Stimulated activated CD4-positive, alpha-beta T cell treated with anti-CD3 and anti-CD28 coated beads, Interleukin-2, amount 100 ng/mL, for 4 hours (primary cell): ENCODE measurements at places on chromosomes 12 and 14.

DNA sequence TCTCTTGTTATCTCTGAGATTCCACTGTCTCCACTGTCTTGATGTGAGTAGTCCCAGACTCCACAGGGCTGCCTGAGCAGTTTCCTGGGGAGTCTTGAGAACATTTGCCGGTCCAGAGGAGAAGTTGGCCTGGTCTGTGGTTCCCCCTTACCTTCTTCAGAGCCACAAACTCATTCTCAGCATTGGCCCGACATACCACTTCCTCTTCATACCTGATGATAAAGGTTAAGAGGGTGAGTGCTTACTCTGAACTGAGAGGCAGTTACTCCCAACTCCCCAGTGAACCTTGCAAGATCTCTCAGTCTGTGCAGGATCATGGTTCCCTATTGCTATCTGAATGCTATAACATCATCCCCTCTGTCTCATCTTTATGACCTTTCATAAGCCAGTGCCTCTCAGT is 2.6 kb downstream of the KRT84 start:
- no peak for DNase-seq

- no peak for DNase-seq
Observed at GRCh38 chr12:91836264-91836663, 309.4 kb downstream of the BTG1 start.

DNA sequence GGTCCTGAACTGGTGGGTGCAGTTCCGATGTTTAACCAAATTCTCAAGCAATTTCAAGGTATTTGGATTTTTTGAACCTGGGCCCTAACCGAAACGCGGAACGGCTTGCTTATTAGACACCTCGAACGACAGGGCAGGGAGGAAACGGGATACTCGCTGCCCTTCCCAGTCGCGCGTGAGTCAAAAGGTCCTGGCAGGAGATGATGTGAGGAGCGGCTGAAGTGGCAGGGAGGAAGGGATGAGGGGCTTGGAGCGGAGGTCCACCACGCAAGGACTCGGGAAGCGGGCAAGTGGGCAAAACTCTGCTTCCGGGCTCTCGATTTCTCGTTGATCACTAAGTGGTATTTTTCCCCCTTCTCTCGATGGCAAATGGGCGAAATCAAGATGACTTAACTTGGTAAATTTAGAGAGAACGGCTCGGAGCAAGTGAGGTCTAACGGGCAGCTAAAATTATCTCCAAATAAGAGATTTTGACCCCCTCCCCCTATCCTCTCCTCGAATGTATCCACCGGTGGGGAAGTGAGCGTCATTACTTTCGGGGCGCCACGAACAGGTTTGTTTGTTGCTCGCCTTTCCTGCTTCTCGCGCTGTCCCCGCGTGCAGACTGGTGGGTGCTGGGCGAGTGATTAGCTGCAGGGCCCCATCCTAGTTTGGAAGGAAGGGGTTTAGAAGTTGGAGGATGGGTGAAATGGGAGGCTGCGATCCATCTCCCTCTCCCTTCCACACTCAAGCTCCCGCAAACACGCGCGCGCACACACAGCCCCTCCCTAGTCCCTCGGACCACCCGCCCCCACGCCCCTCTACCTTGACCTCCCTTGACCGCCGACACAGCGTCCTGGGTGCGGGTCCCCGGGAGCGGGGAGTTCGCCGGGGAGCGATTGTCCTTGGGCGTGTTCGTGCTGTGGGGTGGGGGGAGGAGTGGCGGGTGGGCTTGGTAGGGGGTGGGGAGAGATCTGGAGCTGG is 986 bp upstream of the NTF3 start:
- DNase-seq = no peak

GRCh38 chr12:113027726-113028125 is 28.8 kb upstream of the DTX1 start:
- DNase-seq = no peak

DNA sequence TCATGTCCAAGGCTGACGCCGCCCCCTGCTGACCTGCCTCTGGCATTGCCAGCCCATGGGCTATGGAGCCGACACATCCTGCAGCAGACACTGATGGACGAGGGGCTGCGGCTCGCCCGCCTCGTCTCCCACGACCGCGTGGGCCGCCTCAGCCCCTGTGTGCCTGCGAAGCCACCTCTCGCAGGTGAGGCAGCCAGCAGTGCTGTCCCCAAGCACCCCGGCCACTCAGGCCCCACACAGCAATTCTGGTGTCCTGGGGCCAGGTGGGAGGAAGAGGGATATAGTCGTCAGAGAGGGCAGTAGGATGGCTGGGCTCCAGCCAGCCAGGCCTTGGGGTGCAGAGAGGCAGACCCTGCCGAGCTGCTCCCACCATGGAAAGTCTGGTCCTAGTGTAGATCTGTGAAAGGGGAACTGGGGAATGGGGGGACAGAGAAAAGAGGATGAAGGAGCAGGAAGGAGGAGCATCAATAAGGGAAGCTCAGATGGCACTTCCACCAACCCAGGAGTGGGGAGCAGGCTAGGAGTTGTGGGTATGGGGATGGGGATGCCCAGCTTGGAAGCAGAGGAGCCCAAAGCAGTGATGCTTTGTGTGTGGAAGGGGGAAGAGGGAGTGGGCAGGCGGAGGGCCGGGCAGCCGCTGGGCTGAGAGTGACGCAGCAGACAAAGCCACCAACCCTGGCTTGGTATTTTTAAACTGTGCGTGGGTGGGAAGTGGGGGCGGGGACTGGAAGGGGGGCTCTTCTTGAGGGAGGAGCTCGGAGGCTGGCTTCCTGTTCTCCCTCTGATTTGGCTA is 4.7 kb downstream of the NAB2 start:
- peak; percentile 80 for DNase-seq

DNA sequence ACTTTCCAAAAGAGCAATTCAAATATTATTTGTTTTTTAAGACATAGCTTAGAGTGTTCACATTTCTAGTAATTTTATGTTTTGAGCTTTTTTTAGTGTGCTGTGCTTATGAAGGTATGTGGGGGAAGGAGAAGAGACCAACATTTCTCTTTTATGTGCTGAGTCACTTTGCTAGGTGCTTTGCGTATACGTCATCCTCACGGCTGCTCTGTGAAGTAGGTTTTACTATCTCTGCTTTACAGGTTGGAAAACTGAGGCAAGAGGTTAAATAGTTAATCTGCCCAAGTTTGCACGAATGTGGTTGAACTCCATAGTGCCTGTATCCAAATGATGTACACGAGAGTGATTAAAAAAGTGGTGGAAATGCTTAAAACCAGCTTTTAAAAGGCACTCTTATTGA is 75.9 kb downstream of the AEBP2 start:
- DNase-seq = no peak

GRCh38 chr12:114165921-114166320 is 199.8 kb upstream of the RBM19 start:
- DNase-seq = no peak

GRCh38 chr12:130454296-130454695 is 116.6 kb downstream of the PIWIL1 start:
- DNase-seq = no peak

DNA sequence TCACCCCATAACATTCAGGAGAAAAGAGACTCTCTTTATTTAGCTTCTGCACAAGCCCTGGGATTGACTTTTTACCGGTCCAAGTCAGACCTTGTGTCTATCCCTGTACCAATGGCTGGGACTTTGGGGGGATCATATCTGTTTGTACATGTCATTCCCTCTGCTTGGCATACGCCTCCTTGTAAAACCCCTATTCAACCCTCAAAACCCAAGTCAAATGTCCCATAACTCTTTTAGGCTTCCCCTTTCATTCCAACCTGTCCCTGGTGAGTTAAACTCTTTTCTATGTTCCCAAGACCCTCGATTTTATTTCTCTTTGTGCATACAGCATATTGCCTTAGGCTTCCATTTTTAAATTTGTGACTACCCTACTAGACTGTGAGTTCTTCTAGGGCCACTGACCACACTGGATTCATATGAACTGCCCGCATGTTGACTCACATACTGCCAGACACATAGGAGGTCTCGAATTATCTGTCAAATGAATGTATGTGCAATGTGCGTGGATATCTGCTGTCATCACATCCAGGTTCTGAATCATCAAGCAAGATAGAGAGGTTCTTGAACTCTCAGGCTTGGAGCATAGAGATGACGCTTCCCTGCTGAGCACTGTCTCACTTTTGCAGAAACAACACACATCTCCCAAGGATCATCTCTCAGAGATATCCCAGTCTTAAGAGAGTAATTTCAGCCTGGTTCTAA is 548.6 kb upstream of the TBX3 start:
- DNase-seq = no peak

- no peak for DNase-seq
Observed at GRCh38 chr14:51521764-51522163, 129.9 kb upstream of the FRMD6 start.

GRCh38 chr12:13609894-13610679 is 371.3 kb downstream of the GRIN2B start:
- no peak for DNase-seq

- no peak for DNase-seq
Observed at GRCh38 chr12:85794531-85794930, 41.7 kb downstream of the RASSF9 start.

DNA sequence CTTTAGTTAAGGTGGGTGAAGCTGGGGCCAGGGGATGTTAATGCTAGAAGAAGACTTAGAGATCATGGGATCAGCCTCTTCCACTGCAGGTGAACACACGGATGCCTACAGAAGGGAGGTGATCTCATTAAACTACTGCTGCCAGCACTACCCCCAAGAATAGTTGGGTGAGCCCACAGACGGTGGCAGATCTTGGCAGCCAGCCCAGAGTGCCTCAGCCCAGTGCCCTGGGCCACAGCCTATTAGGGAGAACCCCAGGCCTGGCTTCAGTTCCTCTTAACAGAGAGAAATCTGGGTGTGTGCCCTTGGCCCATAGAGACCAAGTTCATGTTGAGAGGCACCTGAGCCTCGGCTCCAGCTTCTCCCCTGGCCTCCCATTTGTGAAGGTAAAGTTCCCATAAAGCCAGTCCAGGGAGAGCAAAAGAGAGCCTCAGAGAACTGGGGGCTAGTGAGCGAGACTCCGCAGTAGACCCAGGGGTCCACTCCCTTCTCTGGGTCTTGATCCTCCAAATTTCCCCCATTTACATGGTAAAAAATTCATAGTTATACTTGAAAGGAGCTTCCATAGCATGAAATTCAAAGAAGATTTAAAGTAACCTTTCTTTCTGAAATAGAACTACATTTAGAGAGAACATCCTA is 125.0 kb upstream of the CCND2 start:
- DNase-seq = peak; percentile 22

DNA sequence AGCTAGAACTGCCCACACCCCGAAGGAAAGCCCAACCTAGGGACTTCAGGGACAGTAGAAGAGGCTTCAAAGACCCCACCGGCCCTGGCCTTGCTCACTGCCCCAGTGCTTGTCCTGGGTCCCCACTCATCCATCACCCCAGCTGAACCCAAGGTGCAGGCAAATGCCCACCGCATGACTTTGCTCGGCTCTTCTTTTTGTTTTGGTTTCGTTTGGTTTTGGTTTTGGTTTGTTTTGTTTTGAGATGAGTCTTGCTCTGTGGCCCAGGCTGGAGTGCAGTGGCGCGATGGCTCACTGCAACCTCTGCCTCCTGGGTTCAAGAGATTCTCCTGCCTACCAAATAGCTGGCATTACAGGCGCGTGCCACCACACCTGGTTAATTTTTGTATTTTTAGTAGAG is 9.0 kb downstream of the CCDC85C start:
- DNase-seq = no peak

GRCh38 chr12:92085040-92085735 is 60.5 kb downstream of the BTG1 start:
- DNase-seq = no peak

DNA sequence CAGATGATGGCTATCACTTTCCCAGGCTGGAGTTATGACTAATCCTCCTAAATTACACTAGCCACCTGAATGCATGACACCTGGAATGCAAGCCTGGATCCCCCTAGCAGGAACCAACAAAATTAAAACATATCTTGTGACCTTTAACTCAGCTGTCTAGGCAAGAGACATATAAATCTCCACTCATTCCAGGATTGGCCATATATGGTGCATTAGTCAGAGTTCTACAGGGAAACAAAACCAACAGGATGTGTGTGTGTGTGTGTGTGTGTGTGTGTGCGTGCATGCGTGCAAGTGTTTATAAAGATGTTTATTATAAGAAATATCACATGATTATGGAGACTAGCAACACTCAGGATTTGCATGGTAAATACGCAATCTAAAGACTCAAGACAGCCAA is 212.8 kb downstream of the KIF21A start:
- DNase-seq = no peak

DNA sequence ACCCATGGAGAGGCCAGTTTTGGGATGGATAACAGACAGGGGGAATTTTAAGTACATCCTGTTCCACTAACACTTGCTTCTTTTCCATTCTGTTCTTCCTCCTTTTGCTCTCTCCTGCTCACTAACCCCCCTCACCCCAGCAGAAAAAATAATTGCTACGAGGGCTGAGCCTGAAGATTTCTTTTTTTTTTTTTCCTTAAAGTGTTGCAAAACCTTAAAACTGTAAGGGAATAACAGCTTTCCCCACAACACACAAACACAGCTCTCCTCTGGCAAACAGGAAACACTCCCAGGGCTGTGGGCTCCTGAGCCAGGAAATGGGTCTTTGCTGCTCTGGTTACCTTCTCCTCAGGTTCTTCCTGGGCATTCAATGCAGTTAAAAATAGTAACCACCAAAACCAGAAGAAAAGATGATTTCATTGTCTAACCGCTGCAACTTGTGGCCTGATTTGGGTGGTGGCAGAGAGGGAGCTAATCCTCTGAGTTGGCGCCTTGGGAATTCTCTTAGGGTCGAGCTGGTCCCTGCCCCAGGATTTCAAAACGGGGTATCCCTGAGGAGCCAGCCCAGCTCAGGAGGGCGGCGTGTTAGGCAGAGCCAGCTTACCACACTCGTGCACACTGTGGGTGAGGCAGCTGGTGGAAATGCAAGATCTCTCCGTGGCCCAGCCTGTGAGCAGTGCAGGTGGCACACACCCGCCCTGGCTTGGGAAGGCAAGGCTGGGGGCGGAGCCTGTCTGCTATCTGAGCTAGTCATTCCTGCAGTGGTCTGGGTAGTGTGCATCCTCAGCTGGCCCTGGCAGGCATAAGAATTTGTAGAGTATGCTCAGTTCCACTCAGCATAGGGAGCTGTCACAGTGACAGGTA is 17.1 kb upstream of the EMP1 start:
- DNase-seq = peak; percentile 52

GRCh38 chr12:41452838-41453407 is 264.8 kb downstream of the PDZRN4 start:
- no peak for DNase-seq

DNA sequence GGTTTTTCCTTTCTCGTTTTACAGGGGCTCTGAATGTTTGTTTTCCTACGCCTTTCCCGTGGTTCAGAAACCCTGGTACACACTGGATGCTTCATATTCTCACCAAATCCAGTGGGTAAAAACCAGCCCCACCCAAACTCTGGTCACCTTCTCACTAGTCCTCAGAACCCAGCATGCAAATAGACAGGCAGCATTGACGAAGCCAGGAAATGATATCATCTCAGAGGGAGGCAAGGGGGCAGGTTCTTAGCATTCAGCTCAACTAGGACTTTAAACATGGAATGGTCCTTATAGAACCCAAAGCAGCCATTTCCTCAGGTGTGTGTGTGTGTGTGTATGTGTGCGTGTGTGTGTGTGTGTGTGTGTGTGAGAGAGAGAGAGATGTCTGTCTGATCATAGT is 142.0 kb downstream of the KCNK10 start:
- no peak for DNase-seq

DNA sequence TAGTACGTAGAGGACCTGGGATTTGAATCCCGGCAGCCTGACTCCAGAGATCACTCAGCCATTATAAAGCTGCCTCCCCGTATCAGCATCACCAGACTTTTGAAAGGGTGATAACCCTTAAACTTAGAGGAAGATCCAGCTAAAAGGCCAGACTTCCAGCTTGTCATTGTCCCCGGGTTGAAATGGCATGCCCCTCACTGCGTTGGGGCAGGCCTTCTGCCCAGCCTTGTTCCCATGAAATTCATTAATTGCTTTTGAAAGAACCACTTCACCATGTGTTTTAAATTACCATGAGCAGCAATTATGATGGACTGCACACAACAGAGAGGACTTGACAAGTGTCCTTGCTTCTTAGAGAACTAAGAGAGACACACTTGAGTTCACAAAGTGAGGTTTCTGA is 269.6 kb upstream of the CRY1 start:
- no peak for DNase-seq
